ENCODE measurements at places on chromosomes 7 and 10. TPM values are rescaled to one million over a fixed set of nuclear protein-coding genes. Genes with fewer than 3 reads are reported as not detected.
A peak's percentile ranks its signal among the peaks of the same experiment; 100 is the strongest.

DNA sequence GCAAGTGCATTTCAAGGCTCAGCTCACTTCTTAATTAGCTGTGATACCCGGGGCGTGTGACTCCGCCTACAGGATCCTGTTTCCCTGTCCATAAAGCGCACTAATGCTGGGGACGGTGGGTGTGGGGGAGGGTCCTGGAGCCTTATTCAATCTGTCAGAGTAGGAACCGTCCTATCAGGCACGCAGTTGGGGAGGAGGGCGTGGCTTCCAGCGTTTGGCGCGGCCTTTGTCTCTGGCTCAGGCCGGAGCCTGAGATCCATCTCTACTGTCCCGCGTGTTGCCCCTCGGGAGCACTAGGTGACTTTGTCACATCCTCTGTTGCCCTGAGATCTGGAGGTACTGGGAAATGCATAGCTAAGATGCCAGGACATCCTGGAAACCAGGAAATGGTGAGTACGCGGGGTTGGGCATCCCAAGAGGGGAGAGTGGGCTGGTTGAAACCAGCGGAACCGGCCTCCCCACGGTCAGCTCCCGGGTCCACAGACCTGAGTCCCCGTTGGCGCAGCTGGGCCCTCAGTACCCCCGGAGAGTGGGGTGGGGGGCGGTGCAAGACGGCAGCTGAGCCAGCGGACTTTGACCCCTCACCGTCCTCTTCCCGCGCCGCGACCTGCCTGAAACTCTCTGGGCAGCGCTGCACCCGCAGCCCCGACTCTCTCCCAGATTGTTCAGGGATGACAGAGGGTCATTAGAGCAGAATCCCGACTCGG lies 104.4 kb upstream of the ZNF92 start:
- peak; percentile 95 for DNase-seq
- H3K4me3 ChIP-seq = peak overlapping the region; percentile 76

- no peaks in the 10 kb centered on the region for H3K27me3 ChIP-seq
- no peaks in the 10 kb centered on the region for H3K36me3 ChIP-seq
- H3K4me1 ChIP-seq = peaks cover 17% of the 10 kb centered on the region
- H3K27ac ChIP-seq = no peak overlapping the region
These were observed 864 bp downstream of the PSTK start for GRCh38 chr10:122981066-122981464.

SPDYE18 gene
- total RNA-seq = not detected

COL1A2 gene
- not detected for total RNA-seq

SLC26A3 gene
- not detected for total RNA-seq

CALML5 gene
- not detected for total RNA-seq
